Right renal cortex interstitium (tissue), 3 donors: ENCODE measurements at places on chromosomes 2 and 18. TPM values are rescaled to one million over a fixed set of nuclear protein-coding genes. Genes with fewer than 3 reads are reported as not detected.

DNA sequence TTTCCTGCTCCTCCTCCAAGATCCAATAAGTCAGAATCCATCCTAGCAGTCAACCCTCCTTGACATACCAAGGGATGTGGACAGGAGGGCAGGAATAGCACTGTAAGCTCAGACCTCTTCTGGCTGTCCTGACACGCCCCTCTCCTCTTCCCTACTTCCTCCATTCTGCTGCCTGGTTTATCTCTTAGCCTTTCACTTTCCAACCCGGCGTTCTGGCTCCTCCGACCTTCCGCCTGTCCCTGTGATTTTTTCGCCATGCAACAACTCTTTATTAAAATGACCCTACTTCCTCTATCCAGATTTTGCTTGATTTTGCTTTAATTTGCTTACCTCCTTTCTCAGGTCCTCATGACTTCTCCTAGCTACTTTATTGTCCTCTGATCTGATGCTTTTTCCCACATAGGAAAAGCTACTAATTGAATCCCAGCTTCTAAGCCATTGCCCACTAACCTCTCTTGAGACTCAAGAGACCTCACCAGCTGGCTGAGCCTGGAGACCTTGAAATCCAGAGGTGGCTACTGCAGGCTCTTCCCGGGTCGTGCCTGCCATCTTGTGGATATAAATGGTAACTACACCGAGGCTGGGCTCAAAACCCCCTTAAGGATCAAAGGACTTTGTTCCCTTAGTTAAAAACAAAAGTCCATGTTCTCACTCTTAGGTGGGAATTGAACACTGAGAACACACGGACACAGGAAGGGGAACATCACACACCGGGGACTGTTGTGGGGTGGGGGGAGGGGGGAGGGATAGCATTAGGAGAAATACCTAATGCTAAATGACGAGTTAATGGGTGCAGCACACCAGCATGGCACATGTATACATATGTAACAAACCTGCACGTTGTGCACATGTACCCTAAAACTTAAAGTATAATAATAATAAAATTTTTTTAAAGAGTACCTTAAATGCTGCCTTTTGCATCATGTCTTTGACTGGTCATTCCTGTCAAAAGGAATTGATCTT is 139.4 kb downstream of the AKAIN1 start:
- peak; percentile 34 for DNase-seq

The C2orf49 gene
- 24.2 TPM for polyA plus RNA-seq

The SCN1A gene
- 0.18 TPM for polyA plus RNA-seq

The RGPD3 gene
- polyA plus RNA-seq, result 0.43 TPM

The ABCB11 gene
- 0.03 TPM for polyA plus RNA-seq

DNA sequence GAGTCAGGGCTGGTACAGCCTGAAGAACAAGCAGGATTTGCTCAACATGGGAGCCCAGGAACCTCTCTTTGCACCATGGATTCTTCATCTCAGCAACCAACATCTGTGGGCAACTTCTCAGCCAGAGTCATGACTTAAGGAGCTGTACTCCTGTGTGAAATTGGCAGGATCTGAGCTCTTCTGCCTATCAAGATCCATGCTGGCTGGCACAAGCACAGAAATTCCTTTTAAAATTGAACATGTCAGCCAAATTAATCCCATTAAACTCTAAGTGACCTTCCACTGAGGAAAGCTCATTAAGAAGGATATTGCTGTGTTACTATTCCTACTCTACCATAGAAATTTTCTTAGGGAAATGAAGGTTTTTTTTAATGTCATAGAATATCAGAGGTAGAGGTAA is 110.5 kb upstream of the SCG2 start:
- no peak for DNase-seq

The IL36B gene
- polyA plus RNA-seq, result not detected

DNA sequence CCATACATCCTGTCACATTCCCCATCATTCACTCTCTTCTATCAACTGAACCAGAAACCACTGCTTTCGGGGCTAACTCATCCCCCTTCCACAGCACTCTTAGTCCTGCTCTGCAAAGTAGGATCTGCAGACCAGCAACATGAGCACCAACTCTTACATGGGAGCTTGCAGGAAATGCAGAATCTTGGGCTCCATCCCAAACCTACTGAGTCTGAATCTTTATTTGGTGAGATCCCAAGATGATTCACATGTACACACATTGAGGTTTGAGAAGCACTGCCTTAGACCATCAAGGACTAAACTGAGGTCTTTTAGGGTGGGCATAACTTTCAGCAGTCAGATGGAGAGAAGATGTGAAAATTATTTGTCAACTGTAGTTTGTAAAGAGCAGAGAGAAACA is 235.6 kb upstream of the EPHA4 start:
- DNase-seq, result no peak

The HOXD12 gene
- 0.28 TPM for polyA plus RNA-seq

DNA sequence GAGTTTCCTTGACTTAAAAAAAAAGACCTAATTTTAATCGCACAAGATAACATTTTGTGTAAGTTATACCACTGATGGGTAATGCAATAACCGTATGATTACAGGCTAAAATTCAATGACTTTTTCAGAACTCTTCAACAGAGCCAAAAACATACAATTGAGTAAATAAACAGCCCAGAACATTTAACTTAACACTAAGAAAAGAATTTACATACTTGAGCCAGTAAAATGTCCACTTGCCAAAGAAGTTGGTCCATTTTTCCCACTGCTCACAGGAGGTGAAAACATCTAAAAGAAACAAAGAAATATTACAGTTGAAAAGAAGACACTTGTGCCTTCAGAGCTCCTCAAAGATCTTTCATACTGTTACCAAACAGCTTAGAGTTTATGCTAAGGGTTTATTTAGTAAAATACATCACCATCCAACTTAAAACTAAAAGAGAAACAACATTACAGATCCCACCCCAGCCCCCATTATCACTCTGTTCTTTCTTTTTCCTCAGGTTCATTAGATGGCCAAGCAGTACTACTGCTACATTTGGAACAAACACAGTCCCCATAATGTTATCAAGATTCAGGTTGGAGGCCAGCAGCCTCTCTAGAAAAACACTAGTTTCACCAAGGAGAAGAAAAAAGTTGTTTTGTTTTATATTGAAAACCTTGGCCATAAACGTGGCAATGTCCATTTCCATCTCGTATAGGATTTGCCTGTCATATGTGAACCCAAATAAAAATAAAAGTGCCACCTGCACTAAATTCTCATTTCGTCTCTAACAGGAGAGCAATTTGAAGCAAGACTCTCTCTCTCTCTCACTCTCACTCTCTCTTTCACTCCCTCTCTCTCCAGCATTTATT is 2.7 kb downstream of the TCF4 start:
- DNase-seq, result no peak

- no peak for DNase-seq
These were observed 617 bp downstream of the FOSL2 start for GRCh38 chr2:28393114-28393836.

DNA sequence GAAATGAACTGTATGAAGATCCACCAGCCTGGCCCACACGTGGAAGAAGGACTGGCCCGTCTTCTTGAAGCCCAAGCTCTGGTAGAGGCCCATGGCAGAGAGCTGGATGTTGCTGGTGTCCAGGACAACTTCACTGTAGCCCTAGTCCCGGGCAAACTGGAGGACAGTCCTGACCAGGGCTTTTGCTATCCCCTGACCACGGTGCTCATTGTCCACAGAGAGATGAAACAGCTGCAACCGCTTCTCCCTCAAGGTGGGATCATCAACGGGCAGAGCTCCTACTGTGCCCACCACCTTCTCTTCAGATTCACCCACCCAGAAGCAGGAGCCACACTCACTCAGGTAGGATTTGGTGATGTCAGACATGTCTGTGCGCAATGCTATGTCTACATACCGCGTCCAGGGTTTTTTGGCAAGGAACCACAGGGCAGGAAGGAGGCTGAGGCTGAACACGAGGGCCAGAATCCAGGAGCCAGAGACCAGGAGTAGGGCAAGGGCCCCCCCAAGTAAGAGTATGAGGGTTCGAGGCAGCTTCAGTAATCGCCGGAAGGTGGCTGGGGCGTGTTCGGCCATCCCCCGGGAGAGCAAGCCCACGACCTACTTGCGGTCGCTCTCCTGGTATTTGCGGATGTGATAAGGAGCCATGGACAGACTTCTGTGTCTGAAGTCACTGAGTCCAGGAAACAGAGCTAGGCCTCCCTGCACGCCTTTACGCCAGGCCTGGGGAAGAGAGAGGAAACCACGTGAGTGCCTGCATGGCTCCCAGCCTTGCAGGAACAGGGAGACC is 36.3 kb downstream of the TPRKB start:
- DNase-seq, result no peak

DNA sequence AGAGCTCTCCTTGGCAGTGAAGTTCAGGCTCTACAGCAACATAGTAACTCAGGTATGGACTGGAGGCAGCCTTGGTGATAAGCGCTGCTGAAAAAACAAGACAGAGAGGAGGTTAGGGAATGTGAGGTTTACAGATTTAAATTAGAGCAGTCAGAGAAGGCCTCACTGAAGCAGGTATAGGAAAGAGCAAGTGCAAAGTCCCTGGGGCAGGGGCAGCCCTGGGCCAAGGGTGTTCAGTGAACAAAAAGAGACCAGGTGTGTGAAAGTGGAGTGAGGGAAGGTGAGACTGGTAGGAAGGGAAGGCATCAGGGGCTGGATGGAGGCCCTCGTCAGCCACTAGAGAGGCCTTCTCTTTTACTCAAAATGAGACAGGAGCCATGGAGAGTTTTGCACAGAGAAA is 89.6 kb downstream of the LAMA3 start:
- no peak for DNase-seq

The CAPN13 gene
- 0.93 TPM for polyA plus RNA-seq

The ERFE gene
- polyA plus RNA-seq, result 5.1 TPM

GRCh38 chr2:237441605-237442274 is 27.8 kb upstream of the COL6A3 start:
- DNase-seq, result no peak

- no peak for DNase-seq
These were observed 84.4 kb downstream of the SESTD1 start for GRCh38 chr2:179180242-179180641.

The HNRNPA3 gene
- polyA plus RNA-seq, result 769 TPM

- no peak for DNase-seq
These were observed 103.5 kb downstream of the SMIM21 start for GRCh38 chr18:75323821-75324585.
